ENCODE measurements at places on chromosomes 7 and 10. TPM values are rescaled to one million over a fixed set of nuclear protein-coding genes. Genes with fewer than 3 reads are reported as not detected.

GRCh38 chr10:109695988-109696387 lies 227.3 kb downstream of the XPNPEP1 start:
- no peak for DNase-seq

GRCh38 chr7:113159746-113160339 lies 41.5 kb upstream of the SMIM30 start:
- DNase-seq = no peak

- no peak for DNase-seq
These were observed 269.9 kb upstream of the PITRM1 start for GRCh38 chr10:3442451-3442990.

DNA sequence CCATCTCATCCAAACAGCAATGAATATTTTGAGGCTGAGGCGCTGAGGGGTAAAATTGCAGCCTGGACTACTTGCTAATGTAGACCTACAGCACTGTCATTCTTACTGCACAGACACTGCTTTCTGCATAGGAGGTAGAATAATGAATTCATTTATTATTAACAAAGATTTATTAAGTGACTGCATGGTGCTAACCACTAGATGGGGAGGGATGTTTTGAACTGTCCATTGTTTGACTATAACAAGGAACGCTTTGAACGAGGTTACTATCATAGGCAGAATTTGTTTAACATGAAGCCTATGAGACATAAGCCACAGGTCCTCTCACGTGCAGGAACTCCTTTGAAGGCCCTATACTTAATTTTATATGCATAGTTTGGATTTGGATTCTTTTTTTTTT lies 143.8 kb downstream of the CFTR start:
- DNase-seq = no peak

NUPR2 gene
- total RNA-seq = not detected

C10orf105 gene
- total RNA-seq = not detected

DNA sequence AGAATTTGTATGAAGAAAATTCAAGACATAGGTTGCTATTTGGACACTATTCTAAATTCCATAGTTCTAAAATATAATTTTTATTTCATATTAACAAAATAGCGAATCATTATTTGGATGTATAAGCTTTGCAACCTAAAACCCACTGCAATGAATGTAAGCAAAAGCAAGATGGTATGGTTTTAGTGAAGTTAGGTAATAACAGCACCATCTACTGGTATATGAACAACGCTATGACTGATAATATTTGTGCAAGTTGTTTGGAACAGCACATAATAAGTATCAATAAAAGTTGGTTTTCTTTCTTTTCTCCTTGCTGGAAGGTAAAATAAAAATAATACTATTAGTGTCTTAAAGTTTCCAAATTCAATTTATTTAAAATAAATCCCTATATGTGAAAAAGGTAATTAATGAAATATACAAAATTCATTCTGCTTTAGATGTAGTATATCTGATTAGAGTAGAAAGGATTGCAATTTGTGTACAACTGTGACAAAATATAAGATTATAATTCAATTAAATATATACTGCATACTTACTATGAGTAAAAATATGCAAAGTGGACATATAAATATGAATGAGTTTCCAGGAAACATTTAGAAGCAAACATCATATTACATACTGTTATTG lies 79.0 kb upstream of the LSM8 start:
- DNase-seq = no peak

NKX1-2 gene
- total RNA-seq = not detected

- no peak for DNase-seq
These were observed 48.1 kb upstream of the TES start for GRCh38 chr7:116162254-116162653.

SPDYE8 gene
- total RNA-seq = not detected

Data from glomerular endothelial cell (primary cell).